ENCODE measurements at places on chromosomes 4 and X.

DNA sequence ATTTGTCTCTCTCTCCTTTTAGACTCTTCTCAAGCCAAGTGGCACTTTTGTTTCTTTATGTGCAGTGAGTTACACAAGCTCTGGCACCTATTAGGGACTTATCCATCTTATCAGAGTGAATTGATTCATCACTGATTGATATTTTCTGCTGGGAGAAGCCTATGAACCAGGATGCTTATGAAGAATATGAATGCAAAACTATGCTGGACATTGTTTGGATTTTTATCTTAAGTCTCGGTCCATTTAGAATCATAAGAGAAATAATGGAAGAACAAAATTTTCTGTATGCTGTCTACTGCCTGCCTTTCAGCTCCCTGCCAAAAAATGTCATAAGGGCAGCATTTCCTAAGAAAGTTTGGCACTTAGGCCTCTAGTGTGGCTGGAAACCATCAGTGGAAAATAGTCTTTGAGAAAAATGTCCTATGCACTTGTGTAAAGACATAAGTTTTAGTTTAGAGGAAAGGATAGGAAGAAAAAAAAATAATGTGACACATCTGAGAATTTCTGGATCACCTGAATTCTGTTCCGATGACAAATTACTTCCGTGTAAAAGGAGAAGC, 365.7 kb upstream of the MAD2L1 start:
- DNase-seq, result no peak

GRCh38 chr4:53113431-53114225, 251.5 kb downstream of the RASL11B start:
- DNase-seq, result no peak

GRCh38 chr4:133775881-133776280, 425.7 kb downstream of the PABPC4L start:
- no peak for DNase-seq

DNA sequence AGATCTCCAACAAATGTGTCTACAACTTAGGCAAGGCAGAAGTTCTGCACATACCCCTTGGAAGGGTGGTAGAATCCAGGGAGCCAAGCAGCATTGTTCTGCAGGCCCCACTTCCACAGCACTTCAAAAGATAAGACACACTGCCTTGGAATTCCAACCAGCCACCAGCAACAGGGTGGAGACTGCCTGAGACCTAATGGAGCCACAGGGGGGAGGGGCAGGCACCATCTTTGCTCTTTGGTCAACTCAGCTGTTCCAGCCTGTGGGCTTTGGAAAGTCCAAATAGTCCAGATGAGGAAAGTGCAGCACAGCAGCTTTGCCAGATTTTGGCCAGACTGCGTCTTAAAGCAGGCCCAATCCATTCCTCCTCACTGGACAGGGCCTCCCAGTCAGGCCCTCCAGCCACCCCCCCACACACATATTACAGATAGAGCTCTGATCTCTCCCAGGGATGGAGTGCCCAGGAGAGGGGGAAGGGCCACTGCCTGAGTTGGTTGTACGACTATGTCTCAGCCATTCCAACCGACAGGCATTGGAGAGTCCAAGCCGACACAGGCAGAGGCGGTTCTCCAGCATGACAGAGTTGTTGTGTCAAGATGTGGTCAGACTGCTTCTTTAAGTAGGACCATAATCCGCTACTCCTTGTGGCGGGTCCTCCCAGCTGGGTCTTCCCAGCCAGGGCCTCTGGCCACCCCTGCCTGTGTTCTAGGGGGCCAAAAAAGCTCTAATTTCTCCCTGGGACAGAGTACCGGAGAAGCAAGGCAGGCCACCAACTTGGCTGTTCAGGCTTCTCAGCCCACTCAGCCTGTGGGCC, 42.5 kb upstream of the ANTXR2 start:
- DNase-seq, result no peak

DNA sequence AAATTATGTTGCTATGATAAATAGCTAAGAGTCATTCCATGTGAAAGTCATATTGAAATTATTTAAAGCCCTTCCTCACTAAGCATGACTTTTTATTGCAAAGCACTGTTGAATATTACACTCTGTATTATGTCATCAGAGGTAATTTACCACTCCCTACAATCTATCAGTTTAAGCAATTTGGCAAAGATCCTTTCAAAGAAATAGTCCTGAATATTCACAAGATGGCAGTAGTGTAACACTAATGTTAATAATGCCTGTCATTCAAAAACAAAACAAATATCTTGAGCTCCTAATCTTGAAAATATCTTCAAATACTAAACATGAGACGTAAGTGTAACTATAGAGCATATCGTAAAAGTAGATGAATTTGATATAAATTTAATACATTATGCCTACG, 208.6 kb upstream of the TECRL start:
- no peak for DNase-seq

DNA sequence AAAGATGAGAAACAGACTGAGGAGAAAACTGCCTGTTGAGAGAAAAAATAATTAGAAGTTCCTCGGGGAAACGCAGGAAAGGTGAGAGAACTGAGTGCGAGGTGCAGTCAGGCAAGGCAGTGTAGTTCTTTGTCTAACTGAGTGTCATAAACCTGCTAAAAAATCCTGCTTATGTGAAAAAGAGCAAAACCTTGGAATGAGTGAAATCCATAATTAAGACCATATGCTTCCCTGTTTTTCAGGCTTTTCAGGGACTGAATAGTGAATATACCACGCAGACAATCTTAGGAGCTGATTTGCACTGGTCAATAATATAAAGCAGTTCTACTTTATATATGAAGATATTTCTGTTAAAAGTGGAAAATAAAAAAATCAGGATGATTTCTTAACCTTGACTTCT, 104.9 kb downstream of the RASGEF1B start:
- no peak for DNase-seq

GRCh38 chrX:112760697-112761096, 79.9 kb downstream of the AMOT start:
- no peak for DNase-seq

DNA sequence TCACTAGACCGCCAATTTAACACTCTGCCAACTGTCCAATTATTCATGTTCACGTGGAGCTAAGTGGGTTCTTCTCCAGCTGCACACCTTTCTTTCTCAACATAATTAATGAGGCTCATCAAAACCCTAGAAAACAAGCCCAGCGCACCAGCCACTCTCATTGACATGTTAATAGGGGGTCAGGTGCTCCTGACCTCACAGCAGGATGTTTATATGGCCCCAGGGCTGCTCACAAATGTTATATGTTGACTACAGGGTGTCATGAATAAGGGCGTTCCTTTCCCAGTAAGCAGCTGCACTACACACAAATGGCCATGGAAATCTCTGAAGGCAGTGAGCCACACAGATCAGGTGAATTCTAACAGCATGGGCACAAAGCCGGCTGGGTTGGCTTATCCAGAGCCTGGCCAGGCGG, 209.8 kb downstream of the MGST2 start:
- no peak for DNase-seq

DNA sequence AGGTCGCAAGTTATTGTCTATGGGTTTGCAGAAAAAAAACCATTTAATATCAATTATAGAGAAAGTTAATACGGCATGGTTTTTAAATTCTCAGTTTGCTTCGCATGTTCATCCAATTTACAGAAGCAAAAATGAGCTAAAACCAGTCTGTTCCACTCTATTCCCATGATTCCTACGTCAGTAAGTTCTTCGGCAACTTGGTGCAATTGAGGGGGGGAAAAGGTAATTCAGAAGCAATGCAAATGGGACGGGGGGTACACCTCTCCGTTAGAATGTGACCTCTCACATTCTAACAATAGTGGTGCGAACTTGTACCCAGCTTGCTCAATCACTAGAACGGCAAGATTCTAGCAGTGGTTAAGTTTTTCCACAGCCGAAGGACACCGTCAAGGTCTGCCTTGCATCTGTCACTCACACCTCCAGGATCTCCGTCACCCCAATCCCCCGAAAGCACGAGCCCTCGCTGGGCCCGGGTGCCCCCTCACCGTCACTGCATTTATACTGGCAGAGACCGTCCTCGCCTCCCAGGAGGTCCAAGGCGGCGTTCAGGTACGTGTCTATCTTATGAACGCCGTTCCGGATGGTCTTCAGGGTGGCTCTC, 653 bp downstream of the PLA2G12A start:
- no peak for DNase-seq

- no peak for DNase-seq
Observed at GRCh38 chr4:169621731-169622492, 1.5 kb downstream of the CLCN3 start.

DNA sequence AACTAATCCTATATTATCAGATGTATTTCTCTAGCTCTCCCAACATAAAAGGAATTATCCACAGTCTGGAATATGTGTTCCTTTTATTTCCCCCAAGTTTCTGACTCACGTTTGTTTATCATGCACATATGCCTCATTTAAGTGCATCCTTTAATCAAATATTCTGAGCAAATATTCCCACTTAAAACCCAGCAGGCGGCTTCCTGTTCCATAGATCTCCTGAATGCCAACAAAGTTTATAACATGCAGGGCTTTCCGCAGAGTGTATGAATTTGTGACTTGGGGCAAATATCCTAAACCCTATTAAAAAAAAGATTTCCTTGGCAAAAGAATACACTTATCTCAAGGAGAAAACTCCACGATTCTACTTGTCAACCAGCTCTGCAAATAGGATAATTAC, 16.9 kb downstream of the GLRA2 start:
- DNase-seq, result no peak

- no peak for DNase-seq
Observed at GRCh38 chr4:23741681-23742191, 148.1 kb downstream of the PPARGC1A start.

GRCh38 chr4:21765810-21766407, 182.7 kb downstream of the KCNIP4 start:
- peak; percentile 46 for DNase-seq

GRCh38 chrX:80120335-80120734, 105.8 kb downstream of the TBX22 start:
- DNase-seq, result no peak

DNA sequence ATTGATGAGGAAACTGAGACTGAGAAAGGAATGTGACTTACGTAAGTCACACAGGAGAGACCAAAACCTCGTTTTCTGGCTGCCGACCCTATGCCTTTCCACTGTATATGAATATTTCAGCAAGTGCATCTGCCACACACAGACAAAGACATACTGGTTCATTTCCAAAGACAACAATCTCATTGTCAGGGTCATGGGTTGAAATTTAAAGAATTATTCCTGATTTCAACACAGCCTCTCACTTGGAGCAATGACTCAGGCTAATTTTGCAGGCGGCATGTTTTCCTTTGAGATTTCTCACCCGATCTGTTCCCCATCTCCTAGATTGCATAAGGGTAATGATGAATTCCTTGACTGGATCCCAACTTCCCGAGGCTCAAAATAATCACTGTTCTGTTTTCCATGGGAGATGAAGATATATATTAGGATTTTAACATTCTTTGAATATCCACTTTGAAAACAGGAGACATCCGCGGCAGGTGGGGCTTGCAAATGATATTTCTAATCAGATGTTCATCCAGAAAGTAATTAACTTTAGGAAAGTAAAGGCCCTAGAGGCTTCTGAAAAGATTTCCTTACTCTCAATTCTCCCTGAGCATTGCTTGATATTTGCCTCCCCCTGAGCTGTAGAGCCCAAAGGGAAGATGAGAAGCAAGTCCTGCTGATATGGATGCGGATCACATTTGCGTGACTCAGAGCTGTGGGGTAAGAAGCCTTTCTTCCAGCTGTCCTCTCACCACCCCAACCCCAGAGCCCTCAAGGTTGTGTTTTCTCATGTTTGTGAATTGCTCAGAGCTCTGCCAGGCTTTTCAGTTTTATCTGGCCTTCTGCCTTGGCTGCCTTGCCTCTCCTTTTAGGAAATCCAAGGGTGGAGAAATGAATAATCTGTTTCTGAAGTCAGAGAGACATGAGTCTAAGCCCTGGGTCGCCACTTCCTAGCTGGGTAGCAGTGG, 361.1 kb upstream of the BOD1L1 start:
- DNase-seq, result peak; percentile 2

DNA sequence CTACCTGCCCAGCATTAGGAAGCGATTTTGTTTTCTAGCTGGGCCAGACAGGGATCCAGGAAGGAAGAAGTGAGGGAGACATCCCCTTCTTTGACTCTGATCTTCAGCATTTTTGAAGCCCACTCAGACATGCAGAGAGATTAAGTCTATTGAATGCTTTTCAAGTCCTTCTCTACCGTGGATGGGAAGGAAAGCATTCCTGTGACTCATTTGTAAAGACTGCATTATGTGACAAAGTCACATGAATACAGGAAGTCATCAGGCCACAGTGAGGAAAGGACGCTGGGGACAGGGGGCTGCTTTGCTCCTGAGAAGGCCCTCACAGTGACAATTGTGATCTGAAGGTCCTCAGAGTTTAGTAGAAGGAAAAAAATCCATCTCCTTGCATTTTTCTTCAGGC, 67.4 kb upstream of the GBA3 start:
- no peak for DNase-seq

- DNase-seq, result no peak
Observed at GRCh38 chr4:76058888-76059426, 15.6 kb upstream of the ART3 start.

- no peak for DNase-seq
Observed at GRCh38 chrX:13770013-13770535, 35.5 kb downstream of the OFD1 start.

GRCh38 chrX:74234818-74235217, 69.2 kb upstream of the ZCCHC13 start:
- no peak for DNase-seq
